ENCODE measurements at places on chromosomes 1 and 21.
A peak's percentile ranks its signal among the peaks of the same experiment; 100 is the strongest.

GRCh38 chr1:25895365-25895990, 10.7 kb downstream of the STMN1 start:
- peak; percentile 93 for DNase-seq

GRCh38 chr1:31837451-31838158, 21.8 kb upstream of the SPOCD1 start:
- no peak for DNase-seq

DNA sequence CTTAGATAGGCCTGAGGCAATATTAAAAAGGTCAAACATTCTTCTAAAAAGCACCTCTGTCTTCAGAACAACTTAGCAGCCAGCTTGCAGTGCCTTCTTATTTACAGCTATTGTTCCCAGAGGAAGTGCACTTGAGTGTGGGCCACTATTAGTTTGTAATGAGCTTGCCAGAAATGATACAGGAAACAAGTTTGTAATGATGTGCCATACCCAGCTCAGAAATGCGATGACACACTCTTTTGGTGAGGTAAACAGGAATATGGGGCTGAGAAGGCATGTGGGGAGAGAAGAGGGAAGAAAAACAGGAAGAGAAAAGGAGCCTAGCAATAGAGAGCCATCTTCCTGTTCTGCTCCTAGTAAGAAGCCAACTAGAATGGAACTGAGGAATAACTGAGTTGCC, 295.4 kb downstream of the AGBL4 start:
- DNase-seq: peak; percentile 0

DNA sequence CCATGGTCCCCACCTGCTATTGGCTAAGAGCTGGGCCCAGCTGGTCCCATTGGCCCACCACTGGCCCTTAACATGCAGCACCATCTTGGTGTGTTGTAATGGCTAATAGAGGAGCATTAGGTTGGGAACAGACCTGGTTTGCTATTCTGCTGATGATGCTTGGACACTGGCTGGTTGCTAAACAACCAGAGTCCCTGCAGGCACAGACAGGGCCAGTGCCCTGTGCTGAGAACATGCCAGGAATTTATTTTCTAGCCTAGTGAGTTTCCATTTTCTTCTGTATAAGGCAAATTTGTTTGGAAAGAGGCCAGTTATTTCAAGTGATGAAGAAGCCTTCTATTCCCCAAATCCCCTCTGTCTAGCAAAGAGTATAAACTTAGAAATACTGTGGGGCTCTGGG, 42.9 kb upstream of the TDRD10 start:
- no peak for DNase-seq

GRCh38 chr1:910881-911721, 12.6 kb upstream of the SAMD11 start:
- DNase-seq: no peak

GRCh38 chr1:114144016-114144415, 9.7 kb downstream of the SYT6 start:
- DNase-seq: no peak

GRCh38 chr1:77200293-77200692, 18.9 kb downstream of the PIGK start:
- no peak for DNase-seq

- DNase-seq: no peak
Measured at GRCh38 chr1:221157026-221157761, 278.0 kb downstream of the HLX start.

- DNase-seq: no peak
Measured at GRCh38 chr1:37739222-37739621, 25.7 kb downstream of the EPHA10 start.

DNA sequence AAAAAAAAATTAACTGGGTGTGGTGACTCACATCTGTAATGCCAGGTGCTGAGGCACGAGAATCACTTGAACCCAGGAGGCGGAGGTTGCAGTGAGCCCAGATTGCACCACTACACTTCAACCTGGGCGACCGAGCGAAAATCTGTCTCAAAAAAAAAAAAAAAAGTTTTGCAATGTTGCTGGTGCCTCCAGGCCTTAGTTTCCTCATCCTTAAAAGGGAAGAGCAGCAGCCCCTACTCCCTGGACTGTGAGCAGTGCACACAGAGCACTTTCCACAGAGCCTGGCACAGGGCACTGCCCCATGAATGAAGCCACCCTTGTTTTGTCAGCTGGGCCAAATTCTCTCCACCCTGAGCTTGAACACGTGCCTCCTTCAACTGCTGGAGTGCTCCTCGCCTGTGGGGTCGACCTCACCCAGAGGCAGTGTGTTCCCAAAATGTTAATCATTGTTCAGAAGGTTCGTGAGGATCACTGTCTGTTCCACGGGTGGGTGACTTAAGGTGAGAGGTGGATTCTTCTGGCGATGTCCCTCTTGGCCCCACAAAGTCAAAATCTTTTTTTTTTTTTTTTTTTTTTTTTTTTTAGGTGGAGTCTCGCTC, 152.1 kb upstream of the TMEM51 start:
- no peak for DNase-seq

DNA sequence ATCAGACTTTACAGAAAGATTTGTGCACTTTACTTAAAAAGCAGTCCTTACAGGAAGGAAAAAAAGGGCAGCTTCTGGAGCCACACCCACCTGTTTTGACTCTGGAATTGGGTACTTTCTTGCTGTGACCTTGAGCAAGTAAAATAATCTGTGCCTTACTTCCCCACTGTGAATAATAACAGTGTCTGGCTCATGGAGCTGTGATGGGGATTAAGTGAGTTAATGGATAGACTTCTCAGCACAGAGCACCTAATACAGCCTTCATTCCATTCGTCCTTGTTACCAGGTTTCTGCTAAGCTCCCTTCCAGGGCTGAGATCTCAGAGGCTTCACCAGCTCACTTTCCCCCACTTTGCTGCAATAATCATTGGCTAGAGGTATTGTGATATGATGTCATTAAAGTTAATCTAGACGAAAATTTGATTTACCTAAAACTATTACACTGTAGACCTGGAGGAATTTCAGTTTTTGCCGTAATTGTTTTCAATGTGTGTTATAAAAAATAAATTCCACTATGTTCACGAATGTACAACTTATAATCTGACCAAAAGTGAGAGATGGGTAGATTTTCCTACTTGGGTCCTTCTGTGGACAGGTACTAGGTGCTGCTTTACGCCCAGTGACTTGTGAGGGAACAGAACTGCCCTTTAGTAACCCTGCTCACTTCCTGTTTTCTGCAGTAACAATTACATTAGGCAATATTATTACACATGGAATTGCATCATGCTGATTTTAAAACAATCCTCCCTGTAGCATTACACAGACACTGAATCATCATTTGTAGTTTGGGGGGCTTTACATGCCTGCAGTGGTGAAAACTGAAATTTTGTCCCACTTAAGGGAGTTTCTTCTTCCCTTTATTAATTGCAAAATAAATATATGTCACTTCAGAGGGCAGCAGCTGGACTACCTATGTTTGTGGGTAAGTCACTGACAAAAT, 19.7 kb upstream of the ABCG1 start:
- peak; percentile 55 for DNase-seq

DNA sequence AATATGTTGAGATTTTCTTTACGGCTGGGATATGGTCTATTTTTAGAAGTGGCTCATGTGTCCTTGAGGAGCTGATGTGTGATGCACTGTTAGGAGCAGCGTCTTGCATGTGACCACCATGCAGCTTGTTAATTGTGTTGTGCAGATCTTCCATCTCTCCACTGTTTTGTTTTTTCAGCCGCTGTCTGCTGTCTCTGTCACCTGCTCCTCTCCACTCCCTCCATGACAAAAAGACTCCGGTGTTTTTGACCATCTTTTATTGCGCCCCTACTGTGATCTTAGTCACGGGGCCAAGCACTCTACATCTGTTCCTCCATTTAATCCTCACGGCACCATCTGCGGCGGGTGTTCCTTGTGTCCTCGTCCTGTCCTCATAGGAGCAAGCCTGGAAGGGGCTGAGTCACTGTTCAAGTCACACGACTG, 51.8 kb downstream of the ADARB1 start:
- DNase-seq: no peak

DNA sequence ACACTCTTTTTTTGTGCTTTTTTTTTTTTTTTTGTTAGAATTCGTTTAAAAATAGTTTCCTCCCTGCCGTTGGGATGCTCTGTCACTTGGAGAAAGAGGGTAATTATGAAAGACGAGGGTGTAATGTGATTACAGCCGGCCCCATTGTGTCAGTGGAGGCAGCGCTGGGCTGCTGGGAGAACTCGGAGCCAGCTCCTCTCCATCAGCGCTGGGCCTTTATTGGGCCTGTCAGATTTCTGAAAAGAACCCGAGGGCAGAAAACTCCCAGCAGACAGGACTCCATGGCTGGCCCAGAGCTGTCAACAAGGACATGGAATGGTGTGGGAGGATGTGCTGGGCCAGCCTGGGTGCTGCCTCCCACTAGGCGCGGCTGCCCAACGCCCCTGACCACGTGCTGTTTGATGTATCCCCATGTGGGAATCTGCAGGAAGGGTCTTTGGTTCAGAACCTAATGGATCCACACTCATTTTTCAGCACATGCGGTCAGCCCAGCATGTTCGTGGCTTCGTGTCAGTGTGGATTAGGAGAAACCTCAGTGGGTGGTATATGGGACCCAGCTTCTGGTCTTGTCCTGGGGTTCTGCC, 222.6 kb upstream of the KIAA0040 start:
- DNase-seq: no peak

GRCh38 chr1:42157667-42158066, 4.5 kb downstream of the GUCA2B start:
- no peak for DNase-seq

- DNase-seq: peak; percentile 54
Measured at GRCh38 chr1:37478451-37478881, 4.1 kb downstream of the ZC3H12A start.

DNA sequence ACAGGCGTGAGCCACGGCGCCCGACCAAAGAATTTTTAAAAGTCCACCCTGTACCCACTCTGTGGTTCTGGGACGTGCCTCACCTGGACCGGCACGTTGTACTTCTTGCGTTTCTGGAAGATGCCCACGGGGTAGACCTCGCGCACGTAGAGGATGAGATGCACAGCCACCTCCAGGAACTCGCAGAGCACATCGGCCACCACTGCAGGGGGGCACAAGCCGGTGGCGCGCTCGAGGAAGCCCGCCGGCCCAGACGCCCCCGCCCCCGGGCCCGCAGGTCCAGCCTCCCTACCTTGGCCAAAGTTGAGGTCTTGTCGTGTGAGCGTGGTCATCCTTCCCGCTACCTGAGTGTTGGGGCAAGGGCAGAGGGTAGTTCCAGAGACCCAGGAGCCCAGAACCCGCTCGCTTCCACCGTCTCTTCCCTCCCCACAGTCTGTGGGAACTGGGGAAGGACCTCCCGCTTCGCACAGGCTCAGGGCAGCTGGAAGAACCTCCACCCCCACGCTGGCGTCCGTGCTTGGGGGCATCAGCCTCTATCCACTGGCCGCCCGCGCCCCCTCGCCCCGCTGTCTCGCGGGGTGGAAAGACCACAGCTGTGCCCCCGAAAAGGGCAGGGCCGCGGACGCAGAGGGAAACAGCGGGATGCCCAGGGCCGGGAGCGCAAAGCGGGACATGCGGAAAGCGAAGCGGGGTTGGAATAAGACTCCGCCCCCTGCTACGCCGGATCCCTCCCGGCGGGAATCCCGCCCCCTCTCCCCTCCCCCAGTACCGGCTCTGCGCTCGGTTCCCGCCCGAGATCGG, 478 bp downstream of the MAD2L2 start:
- no peak for DNase-seq

GRCh38 chr1:87795615-87796337, 467.1 kb downstream of the LMO4 start:
- no peak for DNase-seq

DNA sequence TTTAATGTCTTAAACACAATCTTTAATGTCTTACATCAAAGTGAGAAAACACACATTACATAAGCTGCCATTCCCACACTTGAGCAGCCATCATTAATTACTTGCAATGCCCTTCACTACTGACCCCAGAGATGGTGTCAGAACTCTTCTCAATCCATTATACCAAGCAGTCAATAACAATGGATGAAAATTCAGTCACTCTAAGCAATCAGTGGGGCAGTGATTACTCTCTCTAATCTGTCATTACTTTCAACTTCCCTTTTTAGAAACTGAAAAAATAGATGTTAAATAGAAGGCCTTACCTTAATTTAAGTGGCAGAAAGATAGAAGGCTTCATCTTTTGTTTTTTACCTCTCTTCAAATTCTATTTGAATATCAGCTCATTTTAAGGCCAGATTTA, 9.7 kb upstream of the FRRS1 start:
- no peak for DNase-seq

DNA sequence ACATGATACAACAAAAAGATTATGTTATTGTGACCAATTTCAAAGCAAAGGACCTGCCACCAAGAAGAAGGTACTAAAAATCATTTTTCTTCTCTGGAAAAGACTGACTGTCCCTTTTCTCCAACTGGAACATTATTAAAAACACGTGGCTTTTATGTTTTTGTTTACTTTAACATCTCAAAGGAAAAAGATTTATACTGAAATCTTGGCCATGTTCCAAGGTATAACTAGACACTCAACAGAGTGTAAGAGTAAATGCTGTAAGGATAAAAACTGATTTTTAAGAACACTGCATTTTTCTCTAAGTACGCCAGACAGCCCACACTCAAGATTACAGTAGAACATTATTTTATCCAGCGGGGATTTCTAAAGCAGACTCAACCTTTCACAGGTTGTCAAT, 62.1 kb downstream of the BRWD1 start:
- no peak for DNase-seq

Measured in astrocyte of the spinal cord (primary cell).